ENCODE measurements at places on chromosomes 6 and 20.

- no peak for DNase-seq
Measured at GRCh38 chr6:1792989-1793388, 183.3 kb downstream of the FOXC1 start.

- no peak for DNase-seq
Measured at GRCh38 chr6:75103431-75103830, 102.4 kb downstream of the COL12A1 start.

DNA sequence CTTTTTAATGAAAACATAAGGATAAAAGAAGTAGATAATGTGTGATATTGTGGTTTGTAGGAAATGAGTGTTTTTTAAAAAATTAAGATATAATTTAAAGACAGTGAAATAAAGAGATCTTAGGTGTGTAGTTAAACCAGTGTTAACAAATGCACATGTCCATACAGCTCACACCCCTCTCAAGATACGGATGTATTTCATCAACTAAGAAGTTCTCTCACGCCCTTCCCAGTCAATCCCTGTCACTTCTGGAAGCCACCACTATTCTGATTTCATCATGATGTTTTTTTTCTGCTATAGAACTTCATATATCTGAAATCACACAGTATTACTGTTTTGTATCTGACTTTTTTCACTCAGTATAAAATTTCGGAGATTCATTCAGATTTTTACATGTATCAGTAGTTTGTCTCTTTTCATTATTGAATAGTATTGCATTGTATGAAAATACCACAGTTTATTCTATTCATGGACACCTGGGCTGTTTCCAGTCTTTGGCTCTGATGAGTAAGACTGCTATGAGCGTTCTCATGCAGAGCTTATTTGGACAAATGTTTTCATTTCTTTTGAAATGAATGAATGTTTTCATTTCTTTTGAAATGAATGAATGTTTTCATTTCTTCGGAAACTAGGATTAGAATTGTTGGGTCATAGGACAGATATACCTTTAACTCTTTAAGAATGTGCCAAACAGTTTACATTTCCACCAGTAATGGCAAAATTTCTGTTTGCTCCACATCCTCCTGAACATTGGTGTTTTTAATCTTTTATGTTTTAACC, 49.7 kb upstream of the ELOVL5 start:
- no peak for DNase-seq

GRCh38 chr20:48761874-48762273, 65.9 kb downstream of the PREX1 start:
- DNase-seq, result no peak

DNA sequence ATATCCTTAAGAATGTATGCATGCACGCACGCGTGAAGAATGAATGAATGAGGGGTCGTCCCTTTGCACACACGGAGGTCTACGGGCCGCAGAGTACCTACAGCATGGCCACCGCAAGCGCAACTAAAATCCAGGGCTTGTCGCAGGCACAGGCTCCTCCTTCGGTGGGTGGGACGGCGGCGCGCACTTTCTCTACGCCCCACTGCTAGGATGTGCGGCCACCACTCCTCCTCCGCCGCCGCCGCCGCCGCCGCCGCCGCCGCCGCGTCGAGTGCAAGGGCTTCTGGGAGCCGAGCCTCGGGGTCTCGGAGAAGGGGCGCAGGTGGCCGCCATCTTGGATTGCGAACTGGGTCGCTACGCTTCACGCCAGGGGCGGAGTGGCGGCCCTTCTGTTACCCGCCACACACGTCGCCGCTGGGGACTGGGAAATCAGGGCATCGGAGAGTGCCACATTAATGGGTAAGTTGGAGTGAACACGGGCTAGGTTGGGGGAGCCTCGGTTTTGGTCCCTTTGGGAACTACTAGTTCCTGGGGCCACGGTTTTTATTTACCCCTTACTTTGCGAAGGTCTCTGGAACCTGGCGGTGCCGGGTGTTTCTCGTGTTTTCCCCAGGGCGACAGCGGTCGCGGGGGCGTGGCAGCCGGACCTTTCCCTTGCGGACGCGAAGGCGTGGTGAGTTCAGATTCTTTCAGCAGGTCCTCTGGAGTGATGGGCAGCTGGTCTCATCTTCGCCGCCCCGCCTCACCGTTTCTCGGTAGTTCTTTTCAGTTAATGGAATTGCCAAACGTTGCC, at the start of gene KPNA5:
Gene KPNA5 (plus strand): TSS at position 332 of the 793 bp plus-strand sequence. CDS start 124 bp downstream, at position 456.
- peak; percentile 91 for DNase-seq

DNA sequence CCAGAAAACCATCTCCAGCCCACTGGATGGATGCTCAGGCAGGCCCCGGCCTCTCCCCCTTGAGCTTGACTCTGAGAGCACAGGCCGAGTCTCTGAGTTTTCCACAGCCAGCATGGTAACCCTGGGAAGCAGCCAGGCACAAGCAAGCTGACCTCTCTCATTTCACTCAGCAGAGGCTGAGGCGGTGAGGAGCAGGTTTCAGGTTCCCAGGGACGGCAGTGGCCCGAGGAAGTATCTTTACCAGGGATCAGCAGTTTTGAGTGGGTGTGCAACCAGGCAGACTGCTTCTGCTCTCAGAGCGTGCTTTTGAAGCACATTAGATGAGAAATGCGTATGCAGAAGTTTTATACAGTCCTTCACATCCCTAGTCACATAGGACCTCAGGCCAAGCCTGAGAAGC, 12.6 kb downstream of the HCK start:
- DNase-seq, result no peak

DNA sequence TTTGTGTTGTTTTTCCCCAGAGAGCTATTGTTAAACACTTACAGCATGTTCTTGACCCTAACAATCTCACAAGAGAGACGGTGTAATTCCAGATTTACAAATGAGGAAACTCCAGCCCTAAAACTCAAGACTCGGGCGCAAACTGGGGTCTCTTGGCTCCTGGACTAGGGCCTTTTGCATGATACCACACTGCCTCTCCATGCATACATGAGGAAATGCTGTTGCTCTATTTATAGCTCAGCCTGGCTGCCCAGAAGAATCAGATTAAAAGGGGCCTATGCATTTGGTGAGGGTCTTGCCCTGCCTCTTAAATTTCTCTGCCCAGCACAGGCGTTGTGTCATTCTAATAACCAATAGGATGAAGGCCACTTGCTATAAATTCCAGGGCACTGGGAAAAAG, 30.5 kb upstream of the SNRPB2 start:
- DNase-seq, result no peak

GRCh38 chr20:44616604-44616964, 34.2 kb downstream of the PKIG start:
- no peak for DNase-seq

DNA sequence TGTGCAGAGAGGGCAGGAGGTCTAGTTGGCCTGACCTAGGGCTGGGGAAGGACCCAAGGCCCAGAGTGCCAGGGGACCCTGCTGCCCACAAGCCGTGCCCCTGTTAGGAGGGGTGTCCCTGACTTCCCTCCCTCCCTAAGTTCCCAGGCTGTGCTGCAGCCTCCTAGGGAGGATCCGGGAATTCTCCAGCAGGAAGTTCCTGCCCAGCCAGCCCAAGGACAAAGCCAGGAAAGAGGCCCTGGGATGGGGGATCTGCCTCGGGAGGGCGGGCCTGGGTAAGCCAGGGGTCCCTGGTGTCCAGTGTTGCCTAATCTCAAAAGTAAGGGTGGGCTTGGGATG, 9.3 kb upstream of the BAK1 start:
- DNase-seq, result no peak

DNA sequence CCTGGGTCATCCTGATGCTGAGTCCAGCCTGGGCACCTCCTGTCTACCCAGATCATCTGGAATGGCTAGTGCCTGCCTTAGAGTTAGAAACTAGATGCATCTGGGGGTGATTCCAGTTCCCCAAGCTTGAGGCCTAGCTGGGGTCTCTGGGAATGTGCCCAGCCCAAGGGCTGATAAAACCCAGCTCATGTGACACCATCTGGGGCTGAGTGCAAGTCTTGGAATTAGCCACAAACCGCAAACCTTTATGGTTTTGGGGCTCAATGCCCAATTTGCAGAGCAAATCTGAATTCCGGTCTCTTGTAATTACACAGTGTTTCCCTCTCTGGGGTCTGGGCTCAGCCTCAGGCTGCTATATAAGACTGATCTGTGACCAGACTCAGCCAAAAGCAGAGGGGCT, at the start of gene BPIFB4:
Gene BPIFB4 (plus strand): TSS at position 385 of the 400 bp plus-strand sequence. CDS start 1,884 bp downstream, outside the sequence.
- no peak for DNase-seq

Data from activated CD4-positive, alpha-beta T cell treated with anti-CD3 and anti-CD28 coated beads, Interleukin-2, amount 50 U/mL, for 4 hours (primary cell).